ENCODE measurements at places on chromosomes 6 and 20.
A peak's percentile ranks its signal among the peaks of the same experiment; 100 is the strongest.

- DNase-seq, result no peak
Measured at GRCh38 chr6:96816301-96816817, 20.9 kb downstream of the GPR63 start.

DNA sequence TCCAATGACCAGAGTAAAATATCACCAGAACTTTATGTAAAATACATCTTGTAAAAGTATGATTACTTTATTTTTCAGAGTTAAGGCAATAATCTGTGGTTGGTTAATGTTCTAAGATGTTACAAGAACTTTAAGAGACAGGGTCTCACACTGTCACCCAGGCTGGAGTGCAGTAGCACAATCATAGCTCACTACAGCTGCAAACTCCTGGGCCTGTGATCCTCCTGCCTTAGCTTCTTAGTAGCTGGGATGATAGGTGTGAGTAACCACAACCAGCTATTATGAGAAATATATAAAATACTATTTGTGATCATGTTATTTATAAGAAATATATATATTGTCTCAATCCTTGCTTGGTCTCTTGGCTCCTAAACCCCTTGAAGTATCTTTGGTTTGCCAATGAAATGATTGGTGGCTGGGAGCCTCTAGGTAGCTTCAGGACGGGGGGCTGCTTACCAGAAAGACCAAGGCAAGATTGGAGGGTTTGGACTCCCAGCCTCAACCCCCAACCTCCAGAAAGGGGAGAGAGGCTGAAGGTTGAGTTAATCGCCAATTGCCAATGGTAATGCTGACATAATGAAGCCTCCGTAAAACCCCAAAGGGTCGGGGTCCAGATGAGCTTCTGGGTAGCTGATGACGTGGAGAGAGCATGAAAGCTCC, 15.4 kb downstream of the SOD2 start:
- no peak for DNase-seq

GRCh38 chr20:36758276-36758675, 12.4 kb upstream of the NDRG3 start:
- no peak for DNase-seq

GRCh38 chr20:18853946-18854646, 40.5 kb downstream of the SCP2D1 start:
- no peak for DNase-seq

- DNase-seq, result peak; percentile 48
Measured at GRCh38 chr6:30219244-30219643, 6.0 kb upstream of the TRIM26 start.

DNA sequence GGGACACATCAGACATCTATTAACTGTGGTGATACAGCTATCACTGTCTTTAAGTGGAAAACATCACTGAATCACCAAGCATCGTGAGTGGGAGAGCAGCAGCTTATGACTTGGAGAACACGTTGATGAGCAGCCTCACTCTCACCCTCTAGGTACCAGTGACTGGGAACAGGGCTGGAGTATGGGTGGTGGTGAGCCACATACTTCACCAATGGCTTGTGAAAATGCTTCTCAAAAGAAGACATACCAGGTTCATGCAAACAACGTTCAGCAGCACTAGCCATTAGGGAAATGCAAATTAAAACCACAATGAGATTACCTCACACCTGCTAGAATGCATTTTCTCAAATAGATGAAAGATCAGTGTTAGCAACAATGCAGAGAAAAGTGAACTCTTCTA, 25.3 kb downstream of the SNX5 start:
- no peak for DNase-seq

GRCh38 chr6:18243302-18243893, 20.9 kb downstream of the DEK start:
- no peak for DNase-seq

DNA sequence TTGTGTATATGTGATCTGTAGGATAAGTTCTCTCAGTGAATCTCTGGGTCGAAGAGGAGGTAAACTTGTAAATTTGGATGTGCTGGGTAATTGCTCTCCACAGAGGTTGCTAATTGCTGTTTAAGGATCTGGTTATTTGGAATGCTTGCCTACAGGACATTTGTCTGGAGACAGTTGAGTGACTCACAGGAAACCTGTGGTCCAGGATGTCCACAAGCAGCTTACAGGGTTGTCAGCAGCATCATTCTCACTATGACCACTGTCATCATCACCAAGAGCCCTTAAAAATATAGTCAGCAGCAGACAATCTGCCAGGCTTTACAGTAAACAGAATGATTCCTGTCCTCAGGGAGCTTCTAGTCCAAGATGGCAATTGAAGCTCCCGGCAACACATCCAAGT, 31.2 kb upstream of the KCNK5 start:
- no peak for DNase-seq

DNA sequence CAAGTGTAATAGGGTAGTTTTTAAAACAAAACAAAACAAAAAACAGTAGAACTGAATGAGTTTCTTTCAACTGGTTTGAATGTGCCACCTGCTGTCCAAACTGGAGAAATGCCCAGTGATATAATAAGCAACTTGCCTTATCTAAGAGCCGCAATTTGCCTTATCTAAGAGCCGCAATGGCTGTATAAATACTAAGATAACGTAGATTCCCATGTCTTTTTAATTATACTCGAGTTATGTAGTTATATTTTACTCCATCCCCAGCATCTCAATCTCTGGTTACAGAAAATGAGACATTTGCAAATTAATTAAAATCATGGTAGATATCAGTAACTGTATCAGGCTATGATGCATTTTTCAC, 67.2 kb downstream of the RPP40 start:
- no peak for DNase-seq

GRCh38 chr6:47093169-47093568, 51.0 kb upstream of the ADGRF1 start:
- DNase-seq, result no peak

- DNase-seq, result no peak
Measured at GRCh38 chr6:32249262-32249661, 25.4 kb upstream of the NOTCH4 start.

GRCh38 chr6:44003345-44004061, 123.7 kb downstream of the MRPL14 start:
- no peak for DNase-seq

- no peak for DNase-seq
Measured at GRCh38 chr6:158431036-158431435, 118.8 kb downstream of the TULP4 start.

DNA sequence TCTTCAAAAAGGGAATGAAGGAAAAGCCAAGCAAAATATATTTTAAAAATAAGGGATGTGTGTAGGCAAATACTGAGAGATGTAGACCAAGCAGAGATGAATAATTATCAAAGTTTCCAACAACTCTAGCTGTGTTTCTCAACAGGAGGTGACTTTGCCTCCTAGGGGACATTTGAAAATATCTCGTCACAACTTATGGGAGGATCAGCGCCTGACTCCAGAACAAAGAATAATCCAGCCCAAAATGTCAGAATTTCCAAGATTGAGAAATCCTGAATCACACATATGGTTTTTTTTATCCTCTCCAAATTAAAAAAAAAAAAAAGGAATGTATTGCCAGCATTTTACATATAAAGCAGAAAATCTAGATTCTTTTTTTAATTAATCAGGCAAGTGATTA, 241.2 kb upstream of the ZFP64 start:
- no peak for DNase-seq

DNA sequence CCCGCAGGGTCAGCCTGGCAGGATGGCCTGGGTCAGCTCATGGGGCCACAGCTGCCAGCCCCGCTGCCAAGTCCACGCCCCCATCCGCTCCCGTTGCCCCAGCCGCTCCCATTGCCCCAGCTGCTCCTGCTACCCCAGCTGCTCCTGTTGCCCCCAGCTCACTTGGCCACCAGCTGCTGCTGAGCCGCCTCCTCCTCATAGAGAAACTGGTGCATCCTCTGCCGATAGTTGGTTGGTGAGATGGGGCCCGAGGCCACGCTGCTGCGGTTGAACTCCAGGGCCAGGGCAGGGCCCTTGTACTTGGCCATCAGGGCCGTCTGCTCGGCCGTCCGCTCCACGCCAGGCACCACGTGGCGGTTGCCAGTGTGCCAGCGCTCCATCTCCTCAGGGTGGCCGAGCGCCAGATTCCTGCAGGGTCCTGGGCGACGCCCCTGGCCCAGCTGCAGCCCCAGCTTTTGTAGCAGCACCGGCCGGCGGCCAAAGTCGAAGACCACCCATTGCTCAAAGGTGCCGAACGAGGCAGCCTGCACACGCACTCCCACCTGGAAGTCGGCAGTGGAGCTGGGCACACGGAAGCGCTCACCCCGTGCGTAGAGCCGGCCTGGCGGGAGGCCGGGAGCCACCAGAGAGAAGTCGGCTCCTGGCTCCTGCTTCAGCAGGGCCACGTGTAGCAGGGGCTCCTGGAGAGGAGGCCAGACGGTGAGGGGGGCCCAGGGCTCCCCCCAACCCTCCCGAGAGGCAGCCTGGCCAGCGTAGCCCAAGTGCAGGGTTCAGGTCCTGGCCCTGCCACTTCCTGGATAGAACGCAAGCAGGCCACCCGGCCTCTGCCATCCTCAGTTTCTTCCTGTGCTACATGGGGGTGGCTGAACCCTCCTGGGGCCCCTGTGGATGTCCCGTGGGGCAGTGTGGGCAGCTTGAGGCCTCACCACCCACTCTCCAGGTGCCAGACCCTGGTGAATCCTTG, 4.8 kb downstream of the HELZ2 start:
- DNase-seq, result no peak

- peak; percentile 59 for DNase-seq
Measured at GRCh38 chr6:129490521-129491255, 219.3 kb downstream of the ARHGAP18 start.

DNA sequence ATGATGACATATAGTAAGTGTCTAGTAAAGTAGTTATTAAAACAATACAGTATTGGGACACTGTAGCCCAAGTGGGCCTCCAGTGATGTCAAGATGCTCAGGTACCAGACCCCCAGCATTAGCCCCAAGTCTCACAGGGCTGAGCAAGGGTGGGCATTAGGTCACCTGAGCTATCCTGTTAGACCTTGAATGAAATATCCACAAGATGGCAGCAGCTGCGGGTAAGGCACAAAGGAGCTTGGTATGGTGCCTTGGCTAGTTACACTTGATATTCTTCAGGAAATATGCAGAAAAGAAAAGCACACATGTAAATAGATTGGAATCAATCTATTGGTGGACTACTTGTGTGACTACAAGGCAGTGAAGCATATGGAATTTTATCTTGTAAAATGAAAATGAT, 701.8 kb upstream of the ADGRB3 start:
- DNase-seq, result no peak

- DNase-seq, result no peak
Measured at GRCh38 chr6:5159162-5159561, 74.0 kb downstream of the PPP1R3G start.

DNA sequence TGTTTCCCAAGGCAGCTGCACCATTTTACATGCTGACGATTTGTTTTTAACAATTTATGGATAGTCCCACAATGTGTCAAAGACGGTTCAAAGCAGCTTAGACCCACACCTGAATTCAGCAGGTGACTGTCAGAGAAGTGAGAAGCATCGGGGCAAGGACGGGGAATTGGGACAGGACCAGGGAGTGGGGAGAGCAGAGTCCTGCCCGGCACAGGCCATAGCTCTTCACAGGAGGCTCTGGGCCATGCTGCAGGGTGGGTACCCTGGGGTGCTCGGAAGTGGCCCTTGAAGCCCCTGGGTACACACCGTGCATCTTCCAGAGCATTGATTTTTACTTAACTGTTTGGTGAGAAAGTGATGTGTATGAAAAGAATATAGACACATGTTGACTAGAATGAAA, 33.2 kb upstream of the PHACTR3 start:
- no peak for DNase-seq

- no peak for DNase-seq
Measured at GRCh38 chr20:41560970-41561369, 57.2 kb downstream of the CHD6 start.

GRCh38 chr6:122839906-122840305, 50.8 kb downstream of the SMPDL3A start:
- no peak for DNase-seq

DNA sequence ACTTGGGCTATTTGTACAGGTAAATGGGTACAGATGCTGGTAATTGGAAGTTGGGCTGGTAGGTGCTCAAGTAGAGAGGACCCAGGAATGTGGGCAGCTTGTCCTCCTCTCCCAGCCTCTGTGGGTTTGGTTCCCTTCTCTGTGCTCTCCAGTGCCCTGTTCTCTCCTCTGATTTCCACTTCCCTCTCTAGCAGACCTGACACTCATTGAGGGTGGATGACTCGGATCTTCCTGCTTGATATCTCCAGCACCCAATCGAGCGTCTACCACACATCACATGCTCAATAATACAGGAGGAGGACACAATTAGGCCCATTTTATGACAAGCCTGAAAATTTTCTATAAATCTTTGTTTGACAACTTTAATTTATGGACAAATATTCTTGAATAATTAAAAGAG, 23.7 kb downstream of the CST1 start:
- DNase-seq, result no peak

GRCh38 chr20:60085551-60086132, 127.4 kb downstream of the CDH26 start:
- DNase-seq, result no peak

DNA sequence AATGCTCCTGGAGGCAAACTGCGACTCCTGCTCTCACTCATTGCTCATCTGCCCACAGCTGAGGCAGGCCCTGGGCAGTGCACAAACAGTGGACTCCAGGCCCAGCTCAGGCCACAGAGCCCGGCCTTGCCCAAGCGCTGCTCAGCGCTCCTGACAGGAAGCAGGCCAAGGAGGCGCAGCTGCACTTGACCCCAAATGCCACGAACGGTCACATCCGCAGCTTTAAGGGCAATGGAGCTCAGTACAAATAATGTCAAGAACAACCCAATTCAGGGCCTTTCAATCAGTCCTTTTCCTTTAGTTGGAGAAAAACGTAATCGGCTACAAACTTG, 33.8 kb downstream of the RRBP1 start:
- DNase-seq, result no peak

GRCh38 chr6:97465877-97466561, 183.0 kb upstream of the MMS22L start:
- DNase-seq, result no peak

- DNase-seq, result no peak
Measured at GRCh38 chr6:37981626-37982025, 162.1 kb downstream of the ZFAND3 start.

DNA sequence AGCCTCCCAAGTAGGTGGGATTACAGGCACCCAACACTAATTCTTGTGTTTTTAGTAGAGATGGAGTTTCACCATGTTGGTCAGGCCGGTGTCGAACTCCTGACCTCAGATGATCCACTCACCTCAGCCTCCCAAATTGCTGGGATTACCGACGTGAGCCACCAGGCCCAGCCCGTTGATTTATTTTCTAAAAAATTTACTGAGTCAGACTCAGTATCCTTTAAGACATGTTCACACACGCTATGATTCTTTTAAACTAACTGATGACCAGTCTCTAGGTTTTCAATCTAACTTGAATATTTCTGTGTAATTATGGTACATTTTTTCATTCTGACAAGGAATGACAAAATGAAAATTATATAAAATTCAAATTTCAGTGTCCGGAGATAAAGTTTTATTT, 114.5 kb downstream of the MMUT start:
- no peak for DNase-seq

- DNase-seq, result no peak
Measured at GRCh38 chr6:168741942-168742782, 301.2 kb downstream of the SMOC2 start.

DNA sequence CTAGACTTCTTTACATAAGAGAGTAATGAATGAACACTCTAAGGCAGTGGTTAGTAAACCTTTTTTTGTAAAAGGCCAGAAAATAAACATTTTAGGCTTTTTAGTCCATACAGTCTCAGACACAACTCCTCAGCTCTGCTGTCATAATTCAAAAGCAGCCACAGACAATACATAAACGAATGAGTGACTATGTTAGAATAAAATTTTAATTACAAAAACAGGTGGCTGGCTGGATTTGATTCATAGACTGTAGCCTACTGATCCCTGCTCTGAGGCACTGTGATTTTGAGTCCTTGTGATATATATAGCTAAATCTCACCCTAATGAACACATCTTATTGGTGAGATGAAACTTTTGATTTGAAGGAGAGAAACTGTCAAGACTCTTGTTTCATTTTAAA, 155.1 kb downstream of the AIG1 start:
- no peak for DNase-seq

Data from activated gamma-delta T cell treated with Interleukin-2 at 50 U/mL for 16 hours (primary cell).